ENCODE measurements at places on chromosomes 5 and 9.
A peak's percentile ranks its signal among the peaks of the same experiment; 100 is the strongest.

- peak; percentile 13 for DNase-seq
Measured at GRCh38 chr9:23123048-23123632, 676.5 kb downstream of the DMRTA1 start.

- no peak for DNase-seq
Measured at GRCh38 chr5:78640662-78641474, 7.7 kb downstream of the LHFPL2 start.

GRCh38 chr9:129822898-129823541 is 916 bp downstream of the TOR1A start:
- no peak for DNase-seq

DNA sequence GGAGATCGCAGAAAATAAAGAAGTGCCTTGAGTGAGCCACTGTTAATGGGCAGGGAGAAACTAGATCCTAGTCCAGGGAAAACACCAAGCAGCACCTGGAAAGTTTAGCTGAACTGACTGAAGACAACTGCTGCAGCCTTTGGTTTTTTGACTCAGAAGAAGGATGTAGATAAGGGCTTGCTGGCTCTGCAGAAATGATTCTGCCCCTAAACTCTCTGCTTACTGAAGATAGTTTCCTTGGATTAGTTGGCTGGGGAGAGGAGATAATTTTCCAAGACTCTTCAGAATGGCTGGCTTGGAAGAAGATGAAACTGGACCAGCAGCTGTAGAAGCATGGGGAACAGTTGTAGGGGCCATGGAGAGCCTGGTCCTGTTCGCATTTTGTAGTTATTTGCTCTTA is 471.8 kb downstream of the KDM4C start:
- DNase-seq: no peak

DNA sequence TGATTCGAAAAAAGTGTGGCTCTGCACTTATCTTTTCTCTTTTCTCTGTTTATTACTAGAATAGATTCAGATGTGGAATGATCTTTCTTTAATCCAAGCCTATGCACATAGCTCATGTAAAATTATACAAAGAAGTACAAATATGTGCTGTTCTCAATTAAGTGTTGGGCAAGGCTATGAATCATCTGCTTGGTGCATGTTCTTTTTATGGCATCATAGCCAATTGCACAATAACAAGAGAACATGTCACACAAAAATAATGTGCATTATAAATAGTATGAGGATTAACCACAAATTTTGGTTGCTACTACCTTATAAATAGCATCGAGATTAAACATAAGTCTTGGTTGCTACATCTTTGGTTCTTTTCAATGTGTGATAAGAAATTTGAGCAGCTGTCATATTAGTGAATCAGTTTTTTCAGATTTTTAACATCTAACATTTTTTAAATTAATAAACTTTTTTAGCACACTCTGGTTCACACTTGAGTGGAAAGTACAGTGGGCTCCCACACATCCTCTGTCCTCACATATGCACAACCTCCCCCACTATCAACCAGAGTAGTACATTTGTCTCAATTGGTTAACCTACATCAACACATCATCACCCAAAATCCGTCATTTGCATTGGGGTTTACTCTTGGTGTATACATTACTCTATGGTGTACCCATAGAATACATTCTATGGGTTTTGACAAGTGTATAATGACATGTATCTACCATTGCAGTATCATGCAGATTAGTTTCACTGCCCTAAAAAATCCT is 6.8 kb upstream of the RECK start:
- no peak for DNase-seq

DNA sequence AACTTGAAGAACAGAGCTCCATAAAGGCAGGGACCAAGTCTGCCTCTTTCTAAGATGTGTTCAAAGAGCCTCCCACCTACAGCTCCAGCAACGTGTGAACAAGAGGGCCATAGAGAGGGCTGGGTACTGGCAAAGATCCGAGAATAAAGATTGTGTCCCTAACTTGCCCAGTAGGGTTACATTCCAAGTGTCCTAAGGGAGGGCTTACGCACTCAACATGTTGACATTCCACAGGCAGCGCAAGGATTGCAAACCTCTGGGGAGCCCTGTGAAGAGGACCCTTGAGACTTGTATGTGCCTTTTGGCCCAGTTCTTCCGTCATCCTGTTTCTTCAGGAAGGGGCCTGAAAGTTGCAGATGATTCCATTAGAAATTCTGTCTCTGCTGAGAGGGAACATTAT is 48.2 kb upstream of the ENTREP1 start:
- DNase-seq: no peak

DNA sequence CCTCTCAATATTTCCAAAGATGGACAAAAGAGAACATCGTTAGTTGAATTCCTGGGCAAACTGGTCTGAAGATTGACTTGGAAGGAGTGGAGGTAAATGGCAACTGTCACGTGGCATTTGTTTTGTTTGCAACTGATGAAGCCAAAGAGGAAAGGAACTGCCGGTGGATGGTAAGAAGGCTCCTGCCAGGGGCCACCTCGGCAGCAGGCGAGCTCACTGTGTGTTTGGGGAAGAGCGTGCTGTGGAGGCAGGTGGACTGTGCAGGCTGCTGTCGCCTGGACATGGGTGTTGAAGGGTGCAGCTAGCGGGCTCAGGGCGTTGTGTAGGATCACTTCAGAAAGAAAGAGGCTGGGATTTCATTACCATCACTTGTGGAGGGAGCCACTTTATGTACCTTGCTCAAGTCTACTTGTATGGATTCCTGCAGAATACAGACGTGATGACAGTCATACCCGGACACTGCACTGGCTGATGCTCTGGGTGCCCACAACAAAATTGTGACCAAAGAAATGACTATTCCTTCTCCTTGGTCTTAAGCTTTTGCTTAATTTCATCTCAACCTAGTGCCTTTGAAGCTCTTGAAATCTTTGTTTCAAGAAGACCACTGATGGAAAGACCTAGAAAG is 72.7 kb downstream of the MAP1B start:
- DNase-seq: no peak

- no peak for DNase-seq
Measured at GRCh38 chr9:93126151-93126781, 7.8 kb downstream of the NINJ1 start.

GRCh38 chr9:131774636-131775035 is 34.8 kb upstream of the RAPGEF1 start:
- DNase-seq: no peak

DNA sequence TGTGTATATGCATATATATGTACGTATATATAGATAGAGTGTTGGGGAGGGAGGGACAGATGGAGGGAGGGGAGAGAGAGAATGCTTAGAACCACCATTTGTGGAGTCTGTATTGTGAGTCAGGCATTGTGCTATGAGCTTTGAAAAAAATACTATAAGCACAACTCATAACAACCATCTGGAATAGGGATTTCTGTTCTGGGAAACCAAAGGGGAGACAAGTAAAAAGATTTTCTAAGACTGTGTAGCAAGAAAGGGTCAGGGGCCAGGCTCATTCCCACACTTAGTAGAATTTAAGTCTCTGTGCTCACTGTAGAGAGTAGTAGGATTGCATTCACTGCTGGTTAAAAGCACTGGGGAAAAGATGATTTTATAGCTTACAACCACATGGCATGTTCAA is 202.3 kb upstream of the SGCD start:
- DNase-seq: no peak

DNA sequence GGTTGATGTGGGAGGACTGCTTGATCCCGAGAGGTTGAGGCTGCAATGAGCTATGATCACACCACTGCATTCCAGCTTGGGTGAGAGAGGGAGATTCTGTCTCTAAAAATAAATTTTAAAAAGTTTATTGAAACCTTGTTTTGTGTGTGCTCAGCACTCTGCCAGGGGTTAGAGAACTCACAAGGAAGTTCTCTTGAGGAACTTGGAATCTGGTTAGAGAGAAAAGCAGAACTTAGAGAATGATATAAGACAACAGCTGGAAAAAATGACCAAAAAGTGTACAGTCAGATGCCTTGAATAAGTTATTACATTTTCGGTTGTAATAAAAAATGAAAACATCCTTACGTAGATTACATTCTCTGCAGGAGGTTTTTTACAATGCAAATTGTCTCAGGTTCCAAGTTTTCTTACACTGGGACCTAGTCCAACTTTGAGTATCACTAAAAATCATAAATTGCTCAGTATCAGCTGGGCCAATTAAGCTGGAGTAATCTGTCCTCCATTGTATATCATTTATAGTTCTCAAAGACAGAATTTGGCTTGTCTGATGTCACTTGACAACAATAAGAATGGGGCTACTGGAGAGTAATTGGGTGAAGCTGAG is 21.7 kb upstream of the TENT2 start:
- no peak for DNase-seq

DNA sequence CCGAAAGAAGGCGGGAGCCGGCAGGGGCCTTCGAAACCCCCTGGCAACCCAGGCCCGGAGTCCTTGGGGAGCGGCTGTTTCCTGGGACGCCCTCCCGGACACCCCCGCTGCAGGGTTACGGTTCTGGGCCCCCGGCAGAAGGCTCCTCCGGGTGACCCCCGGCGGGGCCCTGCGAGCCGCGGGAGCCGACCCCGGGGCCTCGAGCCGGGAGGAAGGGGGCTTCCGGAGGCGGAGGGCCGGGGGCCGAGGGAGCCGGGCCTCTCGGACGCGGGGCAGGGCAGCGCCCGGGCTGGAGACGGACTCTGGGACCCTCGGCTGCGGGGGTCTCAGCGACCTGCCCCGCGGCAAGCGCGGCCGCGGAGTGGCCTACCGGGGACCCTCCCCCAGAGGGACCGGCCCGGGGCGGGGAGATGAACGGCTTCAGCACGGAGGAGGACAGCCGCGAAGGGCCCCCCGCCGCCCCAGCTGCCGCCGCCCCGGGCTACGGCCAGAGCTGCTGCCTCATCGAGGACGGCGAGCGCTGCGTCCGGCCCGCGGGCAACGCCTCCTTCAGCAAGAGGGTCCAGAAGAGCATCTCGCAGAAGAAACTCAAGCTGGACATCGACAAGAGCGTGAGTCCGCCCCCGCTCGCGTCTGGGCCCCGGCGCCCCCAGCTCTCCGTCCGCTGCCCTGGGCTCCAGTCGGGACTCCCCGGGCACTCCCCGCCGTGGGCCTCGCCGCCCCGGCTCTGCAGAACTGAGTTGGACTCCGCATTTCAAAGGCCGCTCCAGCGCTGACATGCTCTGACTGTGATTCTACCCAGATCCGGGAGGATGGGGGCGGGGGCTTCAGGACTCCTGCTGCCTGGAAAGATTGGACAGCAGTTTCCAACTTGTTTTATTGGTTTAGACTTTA is 645 bp downstream of the SAP30L start:
- DNase-seq: no peak

- no peak for DNase-seq
Measured at GRCh38 chr9:73149371-73150067, 2.1 kb upstream of the ANXA1 start.

GRCh38 chr5:6492934-6493333 is 44.3 kb downstream of the UBE2QL1 start:
- DNase-seq: no peak

- no peak for DNase-seq
Measured at GRCh38 chr9:93600504-93600903, 24.1 kb downstream of the PHF2 start.

DNA sequence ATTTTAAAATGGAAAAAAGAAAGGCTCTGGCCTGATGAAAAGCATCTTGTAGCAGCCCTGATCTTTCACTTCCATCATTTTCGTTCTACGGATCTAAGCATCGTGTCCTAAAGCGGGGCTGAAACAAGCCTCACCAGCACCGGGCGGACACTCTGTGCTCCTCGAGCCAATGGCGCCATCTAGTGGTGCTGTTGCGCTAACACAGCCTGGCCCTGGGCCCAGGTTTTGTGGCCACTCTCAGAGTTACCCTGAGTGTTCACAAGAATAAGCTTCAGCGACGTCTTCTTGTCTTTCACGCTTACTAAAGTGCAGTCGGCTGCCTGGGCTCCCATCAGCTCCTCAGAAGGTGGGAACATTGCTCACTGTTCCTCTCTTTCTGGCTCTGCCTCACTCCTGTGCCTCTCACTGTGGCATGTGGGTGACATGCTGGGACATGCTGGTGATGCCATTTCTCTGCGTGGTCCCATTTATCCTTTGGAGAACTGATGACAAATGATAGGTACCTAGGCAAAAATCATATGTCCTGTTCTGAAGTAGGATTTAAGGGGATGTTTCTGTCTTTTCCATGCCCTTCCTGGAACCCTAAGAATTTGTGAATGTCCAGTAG is 32.7 kb downstream of the DMRT3 start:
- peak; percentile 79 for DNase-seq

GRCh38 chr5:168372356-168372946 is 81.0 kb downstream of the WWC1 start:
- no peak for DNase-seq

- DNase-seq: no peak
Measured at GRCh38 chr5:4901924-4902323, 238.2 kb upstream of the ADAMTS16 start.

DNA sequence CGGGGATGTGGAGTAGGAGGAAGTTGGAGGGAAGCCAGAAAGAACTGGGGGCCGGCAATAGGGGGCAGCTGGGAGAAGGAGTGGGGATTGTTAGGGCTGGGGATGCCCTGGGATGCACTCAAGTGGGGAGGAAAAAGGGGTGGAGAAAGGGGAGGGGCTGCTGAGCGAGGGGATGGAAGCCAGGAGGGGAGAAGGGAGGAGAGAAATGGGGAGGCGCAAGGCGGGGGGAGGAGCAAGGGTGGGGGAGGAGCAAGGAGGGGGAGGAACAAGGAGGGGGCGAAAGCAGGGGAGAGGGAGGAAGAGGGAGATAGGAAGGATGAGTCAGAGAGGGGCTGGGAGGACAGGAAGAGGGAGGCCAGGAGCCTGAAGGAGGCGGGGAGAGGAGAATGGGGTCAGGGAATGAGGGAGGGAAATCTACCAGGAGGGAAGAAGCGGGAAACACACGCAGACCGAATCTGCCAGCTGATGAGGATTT is 1.6 kb downstream of the IRX4 start:
- no peak for DNase-seq

GRCh38 chr5:104297076-104297475 is 734.5 kb upstream of the NUDT12 start:
- DNase-seq: no peak

DNA sequence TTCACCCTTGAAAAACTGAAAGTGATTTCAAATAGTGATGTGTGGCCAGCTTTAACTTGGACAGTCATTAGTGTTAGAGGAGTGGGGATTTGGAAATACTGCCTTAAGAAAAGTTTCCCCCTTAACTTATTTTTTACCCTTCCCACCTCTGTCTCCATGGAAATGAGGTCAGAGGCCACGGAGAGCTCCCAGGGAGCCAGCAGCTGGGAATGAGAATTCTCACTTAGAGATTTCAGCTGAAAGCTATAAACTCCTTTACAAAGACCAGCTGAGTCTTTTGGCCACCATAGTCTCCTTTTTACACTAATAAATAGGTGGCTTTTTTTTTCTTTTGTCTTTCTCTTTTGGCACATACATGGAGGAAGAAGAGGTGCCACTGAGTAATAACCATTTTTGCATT is 45.7 kb upstream of the PIK3R1 start:
- DNase-seq: no peak

DNA sequence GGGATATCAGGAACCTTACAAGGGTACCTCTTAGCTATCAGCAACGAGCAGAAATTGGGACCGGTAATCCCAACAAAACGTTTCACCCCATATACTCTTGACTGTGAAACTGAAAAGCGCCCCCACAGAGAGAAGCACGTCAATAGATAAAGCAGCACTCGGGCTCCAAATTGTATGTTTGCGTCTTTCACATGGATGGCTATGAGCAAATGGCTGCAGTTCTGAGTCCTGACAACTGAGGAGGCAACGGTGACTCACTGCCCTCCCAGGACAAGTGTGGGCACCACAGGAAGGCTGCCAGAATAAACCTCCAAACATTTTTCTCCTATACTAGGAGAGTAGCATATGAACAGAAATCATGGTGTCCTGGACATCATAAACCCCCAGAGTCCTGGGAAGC is 36.6 kb downstream of the SEMA4D start:
- DNase-seq: no peak

Measured in NCI-H1694 (cell line).